NCI-H2029 treated with DMSO at 0.1 percent for 48 hours (cell line): ENCODE measurements at places on chromosomes 1 and 21.

DNA sequence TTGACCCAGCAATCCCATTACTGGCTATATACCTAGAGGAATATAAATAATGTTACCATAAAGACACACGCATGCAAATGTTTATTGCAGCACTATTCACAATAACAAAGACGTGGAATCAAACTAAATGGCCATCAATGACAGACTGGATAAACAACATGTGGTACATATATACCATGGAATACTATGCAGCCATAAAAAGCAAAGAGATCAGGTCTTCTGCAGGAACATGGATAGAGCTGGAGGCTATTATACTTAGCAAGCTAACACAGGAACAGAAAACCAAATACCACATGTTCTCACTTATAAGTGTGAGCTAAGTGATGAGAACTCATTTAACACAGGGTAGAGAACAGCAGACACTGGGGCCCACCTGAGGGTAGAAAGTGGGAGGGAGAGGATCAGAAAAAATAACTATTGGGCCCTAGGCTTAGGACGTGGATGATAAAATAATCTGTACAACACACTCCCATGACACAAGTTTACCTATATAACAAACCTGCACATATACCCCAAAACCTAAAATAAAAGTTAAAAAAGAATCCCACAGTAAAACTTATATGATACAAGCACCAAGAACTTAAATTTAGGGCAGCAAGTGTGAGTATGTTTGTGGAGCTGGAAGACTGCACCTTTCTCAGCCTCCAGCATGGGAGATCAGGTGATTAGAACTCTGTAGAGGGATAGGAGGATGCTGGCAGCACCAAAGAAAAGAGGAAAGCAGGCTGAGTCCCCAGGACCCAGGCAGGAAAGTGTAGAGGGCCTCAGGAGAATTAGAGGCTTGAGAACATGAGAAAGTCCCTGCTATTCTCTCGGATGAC lies 320.8 kb upstream of the USP24 start:
- no peak for DNase-seq

GRCh38 chr1:63329621-63330330 lies 7.4 kb downstream of the FOXD3 start:
- DNase-seq = no peak

DNA sequence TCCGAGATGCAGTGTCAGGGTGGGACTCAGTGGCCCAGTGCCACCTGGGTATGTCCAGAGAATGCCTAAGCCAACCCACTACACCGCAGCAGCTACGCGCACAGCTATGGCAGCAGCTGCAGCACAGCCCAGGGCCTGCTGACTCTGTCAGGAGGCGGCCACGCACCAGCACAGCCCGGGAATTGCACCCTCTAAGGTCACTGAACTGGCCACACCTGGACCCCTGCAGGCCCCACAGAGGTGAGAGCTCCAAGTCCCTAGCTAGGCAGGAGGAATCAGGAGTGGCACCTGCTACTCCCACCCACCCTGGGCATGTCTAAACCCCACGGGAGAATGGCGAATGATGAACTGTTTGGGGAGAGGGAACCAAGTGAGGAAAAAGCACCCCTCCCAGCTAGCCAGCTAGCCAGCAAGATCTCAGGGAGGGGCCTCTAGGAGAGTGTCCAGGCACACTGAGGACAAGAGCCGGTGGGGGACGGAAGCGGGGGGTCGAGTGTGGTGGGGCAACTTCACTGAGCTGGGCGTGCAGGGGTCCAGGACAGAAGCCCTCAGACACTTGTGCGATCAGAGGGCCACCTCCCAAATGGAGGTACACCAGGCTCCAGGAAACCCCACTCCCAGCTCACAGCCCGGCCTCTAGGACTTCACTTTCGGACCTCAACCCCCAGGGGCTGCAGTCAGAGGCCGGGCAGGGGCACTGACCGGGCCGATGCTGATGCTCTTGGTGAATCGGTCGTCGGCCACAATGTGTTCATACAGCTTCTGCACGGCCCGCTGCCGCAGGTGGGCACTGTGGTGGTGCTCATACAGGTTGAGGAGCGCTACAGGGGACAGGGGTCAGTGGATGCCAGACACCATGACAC lies 13.9 kb downstream of the LSS start:
- no peak for DNase-seq

DNA sequence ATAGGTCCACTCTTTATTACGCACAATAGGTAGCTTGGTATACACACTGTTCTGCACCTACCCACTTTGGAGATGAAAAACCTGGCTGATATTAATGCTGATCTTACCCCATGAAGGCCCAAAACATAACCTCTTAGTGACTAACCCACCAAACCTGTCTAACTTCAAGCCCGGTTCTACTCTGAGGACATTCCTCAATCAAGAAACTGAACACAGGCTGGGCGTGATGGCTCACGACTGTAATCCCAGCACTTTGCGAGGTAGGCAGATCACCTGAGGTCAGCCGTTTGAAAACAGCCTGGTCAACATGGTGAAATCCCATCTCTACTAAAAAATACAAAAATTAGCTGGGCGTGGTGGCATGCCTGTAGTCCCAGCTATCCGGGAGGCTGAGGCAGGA lies 50.5 kb downstream of the EYA3 start:
- no peak for DNase-seq

DNA sequence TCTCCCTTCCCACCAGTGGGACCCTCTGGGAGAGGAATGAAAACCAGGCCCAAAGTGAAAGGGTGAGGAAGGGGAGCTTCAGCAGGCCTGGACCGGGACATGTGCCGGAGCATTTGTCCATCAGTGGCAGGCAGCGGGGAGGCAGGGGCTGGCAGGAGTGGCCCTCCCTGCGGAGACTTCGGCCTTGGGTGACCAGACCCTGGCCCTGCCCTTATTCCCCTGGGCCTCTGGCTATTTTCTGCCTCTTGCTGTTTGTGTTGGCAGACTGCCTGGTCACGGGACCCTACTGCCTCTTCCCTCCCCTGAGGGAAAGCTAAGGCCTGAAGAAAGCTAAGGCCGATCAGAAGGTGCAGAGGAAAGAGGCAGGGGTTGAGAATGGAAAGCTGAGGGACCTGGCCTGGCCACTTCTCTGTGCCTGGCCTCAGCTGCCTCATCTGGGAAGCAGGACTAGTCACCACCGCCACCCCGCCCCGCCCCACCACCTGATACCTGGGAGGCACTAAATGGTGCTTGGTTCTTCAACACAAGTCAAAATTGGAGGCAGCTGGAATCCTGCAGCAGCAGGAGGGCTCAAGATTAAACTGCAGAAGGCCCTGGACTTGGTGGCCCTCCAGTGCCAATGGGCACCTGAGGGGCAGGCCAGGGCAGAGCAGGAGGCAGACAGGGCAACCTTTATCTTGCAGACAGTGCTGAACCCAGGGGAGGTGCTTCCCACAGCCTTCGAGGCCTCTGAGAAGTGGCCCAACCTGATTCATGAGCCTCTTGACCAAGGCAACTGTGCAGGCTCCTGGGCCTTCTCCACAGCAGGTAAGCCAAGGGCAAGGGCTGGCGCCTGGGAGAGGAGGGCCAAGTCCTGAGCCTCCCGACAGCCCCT lies 7.9 kb downstream of the TINAGL1 start:
- DNase-seq = peak; percentile 19

GRCh38 chr1:175833502-175833901 lies 90.1 kb upstream of the TNR start:
- no peak for DNase-seq

DNA sequence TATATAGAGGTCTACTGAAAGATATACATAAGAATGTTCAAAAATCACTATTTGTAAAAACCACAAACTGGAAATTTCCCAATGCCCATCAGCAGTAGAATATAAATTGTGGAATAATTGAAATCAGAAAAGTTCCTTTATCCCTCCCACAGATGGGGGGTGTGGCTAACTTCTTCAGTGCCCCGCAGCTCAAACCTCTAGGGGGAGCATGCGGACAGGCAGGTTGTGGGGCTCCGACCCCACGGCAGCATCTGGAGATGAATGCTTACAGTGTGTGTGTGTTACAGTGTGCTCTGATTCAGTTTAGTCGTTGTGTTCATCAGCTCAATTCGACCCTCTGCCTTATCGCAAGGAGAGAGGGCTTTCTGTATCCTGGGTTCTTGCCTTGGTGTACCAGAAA lies 262.1 kb upstream of the LRRC7 start:
- no peak for DNase-seq

DNA sequence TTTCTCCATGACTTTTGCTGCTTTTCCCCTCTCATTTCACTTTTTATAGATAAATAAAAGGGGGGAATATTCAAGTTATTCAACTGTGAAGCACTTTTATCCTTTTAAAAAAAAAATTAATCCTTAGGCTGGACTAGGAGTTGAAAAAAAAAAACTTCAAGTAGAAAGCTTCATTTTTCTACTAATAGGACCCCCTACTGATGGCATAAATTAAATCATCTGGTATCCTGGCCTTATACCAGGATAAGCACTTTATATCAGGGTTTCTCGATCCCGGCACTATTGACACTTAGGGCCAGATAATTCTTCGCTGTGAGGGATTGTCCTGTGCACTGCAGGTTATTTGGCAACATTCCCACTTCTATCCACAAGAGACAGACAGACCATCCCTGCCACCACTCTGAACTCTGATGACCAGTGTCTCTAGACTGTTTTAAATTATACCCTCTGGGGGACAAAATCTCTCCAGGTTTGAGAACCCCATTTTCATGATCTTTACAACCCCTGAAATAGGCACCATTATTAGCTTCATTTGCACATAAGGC lies 17.6 kb downstream of the USP33 start:
- DNase-seq = no peak
